Activated CD4-positive, alpha-beta T cell treated with anti-CD3 and anti-CD28 coated beads, Interleukin-10, Interleukin-2, amounts not matched to agents 100 ng/mL and 50 ng/mL, durations not matched to agents 16 hours and 8 hours (primary cell): ENCODE measurements at places on chromosomes 3 and 15.

- DNase-seq = peak; percentile 31
These were observed 32.8 kb downstream of the LINGO1 start for GRCh38 chr15:77599899-77600298.

GRCh38 chr3:183430325-183430957 lies 2.0 kb upstream of the MCF2L2 start:
- DNase-seq = peak; percentile 79

GRCh38 chr3:53062905-53063304 lies 17.0 kb upstream of the SFMBT1 start:
- no peak for DNase-seq

GRCh38 chr15:68335655-68336054 lies 58.1 kb downstream of the FEM1B start:
- no peak for DNase-seq

DNA sequence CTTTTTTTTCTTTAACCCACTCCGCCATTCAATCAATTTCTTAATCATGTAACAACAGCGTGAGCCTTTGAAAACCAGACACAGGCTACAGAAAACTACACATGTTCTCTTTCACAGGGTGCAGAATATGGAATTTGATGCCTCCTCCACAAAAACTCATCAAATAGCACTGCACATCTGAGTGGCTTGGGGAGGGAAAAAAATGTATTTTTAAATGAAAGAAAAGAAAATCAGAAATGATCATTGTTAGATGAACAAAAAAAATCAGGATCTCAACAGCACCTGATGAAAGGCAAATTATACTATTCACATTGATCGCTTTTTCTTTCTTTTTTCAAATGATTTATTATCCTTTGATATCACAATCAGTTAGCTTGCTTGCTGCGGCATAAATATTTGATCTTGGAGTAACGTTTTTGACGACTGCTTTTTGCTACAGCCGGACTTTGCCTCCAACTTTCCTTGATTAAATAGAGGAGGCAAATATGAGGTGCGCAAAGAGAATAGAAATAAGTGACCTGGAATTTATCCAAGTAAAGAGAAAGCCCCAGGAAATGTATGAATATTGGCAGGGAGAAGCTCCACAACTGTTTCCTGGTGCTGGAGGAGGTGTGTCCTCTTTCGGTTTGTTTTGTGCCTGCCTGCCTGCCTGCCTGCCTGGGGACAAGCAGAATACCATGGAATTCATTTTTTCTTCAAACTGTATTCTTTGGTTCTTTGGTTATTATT lies 63.1 kb downstream of the EDEM1 start:
- DNase-seq = no peak

DNA sequence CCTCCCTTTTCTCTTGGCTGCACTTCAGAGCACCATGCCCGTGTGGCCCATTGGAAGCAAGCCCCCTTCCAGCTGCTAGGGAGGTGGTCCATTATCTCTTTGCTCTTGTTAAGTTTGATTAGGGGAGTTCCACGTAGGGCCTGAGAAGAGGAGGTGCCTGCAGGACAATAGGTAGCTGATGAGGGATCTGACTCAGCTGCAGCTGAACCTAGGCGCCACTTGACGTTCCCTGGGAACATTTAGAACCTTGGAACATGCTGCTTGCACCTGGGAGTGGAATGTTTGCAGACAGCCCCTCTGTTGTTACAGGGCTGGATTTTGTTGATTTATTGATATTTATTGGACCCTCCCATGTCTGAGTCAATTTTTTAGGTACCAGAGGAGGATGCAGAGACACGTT lies 4.7 kb downstream of the SMAD3 start:
- DNase-seq = no peak

- DNase-seq = peak; percentile 24
These were observed 951 bp downstream of the FNDC3B start for GRCh38 chr3:172040078-172040980.

DNA sequence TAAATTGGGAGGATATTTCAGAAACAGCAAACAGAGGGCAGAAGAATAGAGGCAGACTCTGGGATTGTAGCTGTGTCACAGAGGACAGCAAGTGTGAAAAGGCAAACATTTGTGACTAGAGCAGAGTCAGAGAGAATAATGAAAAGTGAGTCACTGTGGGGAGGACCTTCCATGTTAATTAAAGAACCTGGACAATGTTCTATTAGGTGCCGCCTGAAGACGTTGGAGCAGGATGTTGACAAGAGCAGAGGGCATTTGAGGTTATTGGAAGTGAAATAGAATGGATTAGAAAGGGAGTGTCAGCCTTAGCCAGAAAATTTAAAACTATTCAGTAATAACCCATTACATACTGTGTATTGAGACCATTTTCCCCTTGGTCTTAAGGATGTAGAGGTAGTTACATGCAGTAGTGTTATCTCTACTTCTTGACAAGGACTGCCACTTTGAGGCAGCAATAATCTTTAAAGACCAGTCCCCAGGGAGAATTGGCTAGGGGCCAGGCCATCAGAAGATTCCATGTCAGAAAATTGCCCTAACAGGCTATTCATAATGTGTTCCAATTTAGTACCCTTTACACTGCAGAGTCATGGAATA lies 5.8 kb downstream of the ACKR2 start:
- no peak for DNase-seq

GRCh38 chr15:22922003-22922402 lies 58.2 kb downstream of the CYFIP1 start:
- no peak for DNase-seq

- no peak for DNase-seq
These were observed 376.6 kb upstream of the SLCO3A1 start for GRCh38 chr15:91476861-91477260.

GRCh38 chr3:82224661-82225060 lies 463.2 kb upstream of the GBE1 start:
- no peak for DNase-seq

GRCh38 chr3:108137460-108137814 lies 46.6 kb upstream of the CD47 start:
- no peak for DNase-seq

GRCh38 chr15:89377024-89377841 lies 42.6 kb upstream of the POLG start:
- no peak for DNase-seq

- no peak for DNase-seq
These were observed 19.6 kb downstream of the NR1D2 start for GRCh38 chr3:23964537-23965235.

- no peak for DNase-seq
These were observed 109.7 kb downstream of the TBC1D2B start for GRCh38 chr15:77967798-77968197.

GRCh38 chr3:172705170-172705569 lies 5.7 kb downstream of the NCEH1 start:
- no peak for DNase-seq

- DNase-seq = no peak
These were observed 292.0 kb downstream of the TBL1XR1 start for GRCh38 chr3:176905331-176905730.

DNA sequence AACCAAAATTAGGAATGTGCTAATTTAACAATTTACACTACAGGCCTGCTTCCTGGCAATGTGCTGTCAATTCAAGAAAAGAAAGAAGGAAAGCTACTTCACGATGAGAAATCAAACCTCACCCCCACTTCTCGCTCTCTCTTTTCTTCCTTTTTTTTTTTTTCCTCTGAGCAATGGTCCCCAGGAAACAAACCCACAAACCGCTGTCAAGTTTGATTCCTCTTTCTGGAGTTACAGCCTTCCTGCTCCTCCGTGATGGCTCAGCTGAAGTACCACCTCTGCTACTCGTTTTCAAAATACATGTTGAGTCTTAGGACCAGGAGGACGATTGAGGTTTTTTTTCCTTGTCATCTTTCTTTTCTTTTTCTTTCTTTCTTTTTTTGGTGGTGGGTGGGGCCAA lies 3.4 kb upstream of the TRIM71 start:
- no peak for DNase-seq

DNA sequence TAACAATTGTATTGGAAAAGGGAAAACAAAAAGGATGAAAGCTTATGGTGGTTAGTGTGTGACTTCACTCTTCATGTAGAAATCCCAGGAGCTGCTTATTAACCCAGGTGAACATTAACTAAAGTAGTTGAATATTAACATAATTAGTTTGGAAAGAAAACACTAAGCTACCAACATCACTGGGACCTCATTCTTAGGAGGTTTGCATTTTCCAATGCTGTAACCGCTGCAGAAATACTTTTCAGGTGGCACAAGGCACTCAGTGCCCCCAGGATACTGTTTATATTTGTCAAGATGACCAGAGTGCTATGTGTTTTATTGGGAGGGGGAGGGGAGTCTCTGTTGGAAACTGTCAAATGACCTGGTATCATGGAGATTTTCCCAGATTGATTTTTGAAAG lies 25.9 kb upstream of the VILL start:
- DNase-seq = no peak

DNA sequence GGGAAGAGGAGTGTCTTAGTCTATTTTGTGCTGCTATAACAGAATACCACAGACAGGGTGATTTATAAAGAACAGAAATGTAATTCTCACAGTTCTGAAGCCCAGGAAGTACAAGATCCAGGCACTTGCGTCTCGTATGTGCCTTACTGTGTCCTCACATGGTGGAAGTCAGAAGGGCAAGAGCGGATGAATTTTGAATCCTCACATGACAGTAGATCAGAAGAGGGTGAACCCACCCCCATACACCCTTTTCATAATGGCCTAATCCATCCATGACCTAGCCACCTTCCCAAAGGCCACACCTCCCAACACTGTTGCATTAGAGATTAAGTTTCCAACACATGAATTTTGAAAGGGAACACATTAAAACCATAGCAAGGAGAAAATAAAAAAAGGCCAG lies 18.7 kb upstream of the ANXA2 start:
- no peak for DNase-seq

- DNase-seq = no peak
These were observed 11.7 kb upstream of the MAP1A start for GRCh38 chr15:43505738-43506137.

DNA sequence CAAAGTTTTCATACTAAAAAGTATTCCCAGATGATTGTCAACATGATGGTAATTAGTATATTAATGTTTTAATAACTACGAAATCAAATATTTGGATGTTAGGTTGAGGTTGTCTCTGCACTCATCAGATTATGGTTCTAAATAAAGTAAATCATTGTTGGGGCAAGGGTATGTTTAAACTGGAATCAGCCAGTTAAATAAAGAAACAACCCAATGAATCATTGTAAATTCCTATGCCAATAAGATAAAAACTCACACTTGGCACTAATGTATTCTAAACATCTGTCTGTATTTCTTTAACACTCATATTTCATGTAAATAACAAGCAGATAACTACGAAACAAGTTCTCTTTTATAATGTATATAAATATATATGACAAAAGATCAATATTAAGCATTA lies 92.7 kb downstream of the PEAK1 start:
- no peak for DNase-seq

GRCh38 chr3:159559771-159560170 lies 428.9 kb upstream of the IL12A start:
- DNase-seq = no peak

GRCh38 chr3:12197475-12197874 lies 38.8 kb upstream of the TIMP4 start:
- DNase-seq = peak; percentile 80

DNA sequence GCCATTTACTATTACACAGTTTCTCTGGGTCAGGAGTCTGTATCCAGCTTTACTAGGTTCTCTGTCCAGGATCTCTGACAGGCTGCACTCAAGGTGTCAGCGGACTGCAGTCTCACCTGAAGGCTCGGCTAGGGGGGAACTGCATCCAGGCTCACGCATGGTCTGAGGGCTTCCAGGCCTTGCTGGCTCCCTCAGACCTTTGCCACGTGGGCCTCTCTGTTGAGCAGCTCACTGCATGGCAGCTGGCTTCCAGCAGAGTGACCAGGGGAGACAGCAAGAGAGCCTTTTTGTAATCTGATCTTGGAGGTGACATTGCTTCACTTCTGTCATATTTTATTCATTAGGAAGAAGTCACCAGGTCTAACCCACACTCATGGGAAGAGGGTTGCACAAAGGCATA lies 152.3 kb downstream of the CACNA2D3 start:
- DNase-seq = no peak

- DNase-seq = peak; percentile 91
These were observed at the start of gene CELSR3 for GRCh38 chr3:48662753-48663488. TSS of gene CELSR3 (minus strand) at chr3:48662886. CDS start at chr3:48662634, 252 bp downstream.
